ENCODE measurements at places on chromosomes 3 and 15.

GRCh38 chr15:68930268-68931022 lies at the start of gene SPESP1:
TSS of gene SPESP1 (plus strand) at chr15:68930525. CDS start at chr15:68930654, 129 bp downstream.
- no peak for DNase-seq

- no peak for DNase-seq
Observed at GRCh38 chr3:52243791-52244628, 1.5 kb upstream of the PPM1M start.

DNA sequence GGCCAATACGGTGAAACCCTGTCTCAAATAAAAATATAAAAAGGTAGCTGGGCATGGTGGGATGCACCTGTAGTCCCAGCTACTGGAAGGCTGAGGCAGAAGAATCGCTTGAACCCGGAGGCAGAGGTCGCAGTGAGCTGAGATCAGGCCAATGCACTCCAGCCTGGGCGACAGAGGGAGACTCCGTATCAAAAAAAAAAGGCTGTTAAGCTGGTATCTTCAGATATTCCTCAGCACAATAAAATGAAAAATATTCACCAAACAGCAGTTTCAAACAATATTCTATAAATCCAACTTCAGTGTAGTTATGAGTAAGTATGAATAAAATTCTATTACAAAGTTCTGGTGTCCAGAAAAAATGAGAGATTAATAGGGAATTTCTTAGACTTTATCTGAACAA lies 14.2 kb downstream of the DENND4A start:
- DNase-seq: no peak

DNA sequence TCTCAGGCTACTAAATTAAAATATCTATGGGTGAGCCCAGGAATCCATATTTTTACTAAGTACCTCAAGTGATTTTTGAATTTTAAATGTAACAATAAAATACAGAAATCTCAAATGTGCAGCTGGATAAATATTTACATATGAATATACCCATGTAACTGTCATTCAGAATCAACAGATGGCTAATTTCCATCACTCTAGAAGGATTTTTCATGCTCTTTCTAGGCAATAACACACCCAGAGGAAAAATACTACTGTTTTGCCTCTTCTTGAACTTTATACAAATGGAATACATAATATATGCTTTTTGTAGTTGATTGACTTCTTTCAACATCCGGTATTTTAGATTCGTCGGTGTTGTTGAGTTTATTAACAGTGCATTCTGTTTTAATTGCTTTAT lies 601.3 kb upstream of the NECTIN3 start:
- DNase-seq: no peak

DNA sequence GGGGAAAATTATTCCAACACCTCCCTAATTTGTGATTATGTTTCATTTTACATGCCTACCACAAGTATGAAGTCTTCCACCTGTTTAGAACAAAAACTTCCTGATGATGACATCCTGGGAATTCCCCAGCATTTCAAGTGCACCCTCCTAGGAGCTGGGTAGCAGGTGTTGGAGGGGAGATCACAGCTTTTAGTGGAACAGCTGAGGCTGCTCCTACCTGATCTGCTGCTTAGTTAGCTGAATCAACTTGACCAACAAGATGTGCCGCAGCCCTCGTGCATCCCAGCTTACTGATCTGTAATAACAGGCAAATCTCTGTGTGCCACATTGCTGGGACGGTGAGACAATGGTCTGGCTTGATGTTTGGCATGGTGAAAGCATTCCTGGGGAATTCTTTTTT lies 29.7 kb downstream of the TRAK1 start:
- DNase-seq: no peak

DNA sequence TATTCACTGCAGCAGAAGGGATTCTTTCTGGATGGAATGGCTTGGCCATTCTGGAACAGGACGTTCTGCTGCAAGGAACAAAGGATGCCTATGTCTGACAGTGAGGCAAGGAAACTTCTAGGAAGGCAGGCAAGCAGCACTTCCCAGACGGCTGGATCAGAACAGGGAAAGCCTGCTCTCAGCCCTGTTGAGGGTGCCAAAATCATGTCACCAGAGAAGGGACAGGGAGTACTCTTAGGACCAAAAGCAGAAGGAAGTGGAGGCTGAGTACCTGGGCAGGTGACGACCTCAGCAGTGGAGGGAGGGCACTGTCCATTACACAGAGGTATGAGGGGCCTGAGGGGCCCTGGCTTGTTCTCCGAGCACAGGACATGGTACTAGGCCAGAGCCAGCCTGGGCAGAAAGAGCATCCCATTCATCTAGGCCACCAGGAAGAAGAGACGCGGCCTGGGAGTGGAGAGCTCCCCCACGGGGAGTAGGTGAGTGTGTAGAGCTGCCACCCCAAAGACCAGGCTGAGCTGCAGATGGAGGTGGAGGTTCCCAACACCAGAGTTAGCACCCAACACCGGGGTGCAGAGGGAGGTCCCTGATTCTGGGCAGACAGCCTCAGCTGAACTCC lies 9.6 kb downstream of the KLF15 start:
- peak; percentile 2 for DNase-seq

GRCh38 chr3:58032186-58032585 lies 24.0 kb downstream of the FLNB start:
- no peak for DNase-seq

GRCh38 chr3:124041553-124041952 lies 49.6 kb upstream of the ROPN1 start:
- DNase-seq: no peak

- DNase-seq: no peak
Observed at GRCh38 chr3:181623924-181624694, 87.6 kb upstream of the SOX2 start.

GRCh38 chr3:105851582-105851981 lies 17.2 kb downstream of the CBLB start:
- no peak for DNase-seq

DNA sequence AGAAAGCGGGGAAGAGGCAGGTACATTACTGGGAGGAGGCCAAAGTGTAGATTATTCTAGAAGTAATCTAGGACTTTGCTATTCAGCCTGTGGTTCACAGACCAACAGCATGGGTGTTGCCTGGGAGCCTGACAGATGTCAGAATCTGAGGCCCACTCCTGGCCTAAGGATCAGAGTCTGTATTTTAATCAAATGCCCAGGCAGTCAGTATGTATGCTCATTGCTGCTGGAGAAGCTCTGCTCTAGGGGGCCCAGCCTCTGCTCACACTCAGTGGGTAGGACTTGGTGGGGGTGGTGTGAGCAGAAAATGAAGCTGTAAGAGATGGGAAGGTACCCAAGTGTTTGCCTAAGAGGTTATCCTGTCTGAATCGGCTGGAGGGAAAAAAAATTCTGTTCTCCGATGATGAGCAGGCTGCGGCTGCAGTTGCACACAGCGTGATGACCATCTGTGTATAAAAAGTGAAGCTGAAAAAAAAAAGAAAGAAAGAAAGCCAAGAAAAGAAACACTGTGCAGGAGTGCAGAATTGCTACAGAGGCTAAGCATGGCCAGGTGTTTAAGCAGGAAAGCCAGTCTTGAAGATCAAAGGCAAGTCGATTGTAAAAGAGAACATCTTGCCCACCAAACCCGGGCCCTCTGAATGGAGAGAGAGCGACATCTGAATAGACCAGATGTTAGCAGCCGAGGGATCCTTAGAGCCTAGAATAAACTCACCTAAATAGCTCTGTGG lies 65.2 kb downstream of the EIF4E3 start:
- no peak for DNase-seq

DNA sequence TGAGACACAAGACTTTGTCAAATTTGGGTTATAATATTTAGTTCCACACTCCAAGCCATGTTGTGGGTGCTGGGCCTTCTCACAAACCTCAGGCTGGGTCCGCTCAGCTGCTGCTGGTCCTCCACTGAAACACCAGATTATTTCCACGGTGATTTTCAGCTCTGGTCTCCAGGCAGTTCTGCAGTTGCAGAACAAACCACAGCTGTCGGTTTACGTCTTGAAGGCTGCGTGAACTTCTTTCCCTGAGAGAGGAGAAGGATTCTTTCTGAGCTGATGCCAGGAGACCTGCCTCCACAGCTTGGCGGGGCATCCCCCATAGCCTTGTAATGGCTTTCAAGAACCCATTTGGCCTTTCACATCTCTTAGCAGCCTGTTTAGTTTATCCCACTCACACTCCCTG lies 16.2 kb downstream of the GALNT15 start:
- no peak for DNase-seq

DNA sequence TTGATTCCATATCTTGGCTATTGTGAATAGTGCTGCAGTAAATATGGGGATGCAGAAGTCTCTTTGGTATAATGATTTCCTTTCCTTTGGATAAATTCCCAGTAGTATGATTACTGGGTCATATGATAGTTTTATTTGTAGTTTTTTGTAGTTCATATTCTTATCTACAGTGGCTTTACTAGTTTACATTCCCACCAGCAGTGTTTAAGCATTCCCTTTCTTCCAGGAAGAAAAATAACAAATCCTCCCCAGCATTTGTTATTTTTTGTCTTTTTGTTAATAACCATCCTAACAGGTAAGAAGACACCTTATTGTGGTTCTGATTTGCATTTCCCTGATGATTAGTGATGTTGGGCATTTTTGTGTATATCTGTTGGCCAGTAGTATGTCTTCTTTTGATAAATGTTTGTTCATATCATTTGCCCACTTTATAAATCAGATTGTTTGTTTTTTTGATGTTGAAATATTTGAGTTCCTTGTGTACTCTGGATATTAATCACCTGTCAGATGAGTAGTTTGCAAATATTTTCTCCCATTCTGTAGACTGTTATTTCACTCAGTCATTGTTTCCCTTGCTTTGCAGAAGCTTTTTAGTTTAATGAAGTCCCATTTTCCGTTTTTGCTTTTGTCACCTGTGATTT lies 163.3 kb upstream of the THRB start:
- no peak for DNase-seq

DNA sequence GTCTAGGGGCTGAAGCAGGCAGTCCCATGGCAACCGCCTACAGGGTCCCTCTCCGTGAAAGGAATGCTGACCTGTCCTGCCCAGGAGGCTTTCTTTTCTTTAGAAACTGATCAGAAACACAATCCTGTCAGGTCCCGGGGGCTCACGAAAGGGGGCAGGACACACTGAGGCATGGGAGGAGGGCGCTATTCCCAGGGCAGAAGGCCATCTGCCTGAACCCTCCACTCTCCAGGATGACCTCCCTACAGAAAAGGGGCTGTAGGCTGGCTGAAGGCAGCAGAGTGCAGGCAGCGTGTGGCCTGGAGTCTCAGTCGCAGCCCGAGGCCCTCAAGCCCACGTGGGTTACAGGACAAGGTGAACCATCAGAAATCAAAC lies 18.4 kb upstream of the LRRK1 start:
- no peak for DNase-seq

GRCh38 chr3:133137042-133137996 lies 99.1 kb downstream of the TMEM108 start:
- DNase-seq: no peak

GRCh38 chr15:25838191-25838870 lies 24.8 kb downstream of the ATP10A start:
- DNase-seq: no peak

GRCh38 chr15:98455904-98456303 lies 192.4 kb upstream of the IGF1R start:
- no peak for DNase-seq

- peak; percentile 66 for DNase-seq
Observed at GRCh38 chr3:134315286-134316106, 58.8 kb downstream of the AMOTL2 start.

- no peak for DNase-seq
Observed at GRCh38 chr3:31550452-31551251, 17.9 kb downstream of the STT3B start.

- DNase-seq: no peak
Observed at GRCh38 chr3:81909796-81910195, 148.4 kb upstream of the GBE1 start.

- no peak for DNase-seq
Observed at GRCh38 chr3:183695569-183696364, 1.8 kb upstream of the YEATS2 start.

- DNase-seq: no peak
Observed at GRCh38 chr3:119628390-119628789, 30.7 kb downstream of the PLA1A start.

DNA sequence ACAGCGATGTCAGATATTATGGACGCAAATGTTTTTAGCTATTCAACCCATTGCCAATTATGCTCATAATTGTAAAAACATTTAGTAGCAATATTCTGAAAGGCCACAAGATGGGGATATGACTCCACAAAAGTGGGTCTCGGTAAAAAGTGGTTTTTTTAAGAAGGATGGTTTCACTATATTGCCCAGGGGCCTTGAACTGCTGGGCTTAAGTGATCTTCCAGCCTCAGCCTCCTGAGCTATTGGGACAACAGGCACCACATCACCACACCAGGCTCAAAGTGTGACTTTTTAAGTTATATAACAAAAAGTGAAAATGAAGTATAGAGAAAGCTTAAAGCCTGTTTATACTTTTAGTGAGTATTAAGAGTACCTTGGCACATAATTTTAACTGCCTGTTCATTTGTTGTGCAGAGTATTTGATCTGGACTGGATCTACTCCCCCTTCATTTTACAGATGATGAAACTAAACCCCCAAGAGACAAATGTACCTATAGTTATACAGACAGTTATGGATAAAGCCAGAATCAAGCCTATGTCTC lies 9.4 kb downstream of the NAA50 start:
- peak; percentile 15 for DNase-seq

GRCh38 chr15:75059607-75060006 lies 36.2 kb downstream of the PPCDC start:
- DNase-seq: no peak

- DNase-seq: no peak
Observed at GRCh38 chr3:122890077-122890719, 95.3 kb downstream of the SLC49A4 start.

DNA sequence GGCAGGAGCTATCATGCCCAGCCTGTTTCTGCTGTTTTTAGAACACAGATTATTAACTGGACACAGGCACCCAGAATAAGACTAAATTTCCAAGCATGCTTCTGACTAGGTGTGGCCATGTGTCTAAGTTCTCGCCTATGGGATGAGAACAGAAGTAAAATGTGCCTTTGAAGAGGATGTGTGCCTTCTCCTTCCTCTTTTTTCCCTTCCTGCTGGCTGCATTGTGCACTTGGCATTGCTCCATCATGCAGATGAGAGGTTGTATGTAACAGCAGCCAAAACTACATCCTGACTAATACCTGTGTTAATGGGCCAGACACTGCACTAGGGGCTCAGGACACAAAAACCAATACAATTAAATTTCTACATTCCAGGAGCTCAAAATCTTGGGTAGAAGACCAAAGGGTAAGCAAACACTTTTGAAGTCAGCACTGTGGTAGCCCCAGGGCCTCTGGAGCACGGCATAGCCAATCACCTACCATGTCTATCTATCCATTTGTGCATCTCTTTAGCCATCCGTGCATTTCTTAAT lies 40.9 kb upstream of the RNU6-1 start:
- DNase-seq: no peak

- no peak for DNase-seq
Observed at GRCh38 chr3:197407053-197407452, 108.6 kb upstream of the DLG1 start.

All from endothelial cell (in vitro differentiated cells).